T-helper 22 cell (primary cell): ENCODE measurements at places on chromosomes 16 and 17.

GRCh38 chr16:50815382-50815781 lies 73.5 kb downstream of the CYLD start:
- DNase-seq, result no peak

GRCh38 chr16:22291020-22291419 lies 6.2 kb upstream of the POLR3E start:
- no peak for DNase-seq

GRCh38 chr16:69932228-69932627 lies 18.9 kb upstream of the CLEC18A start:
- DNase-seq, result no peak

GRCh38 chr16:67796099-67796718 lies 10.2 kb downstream of the RANBP10 start:
- no peak for DNase-seq

DNA sequence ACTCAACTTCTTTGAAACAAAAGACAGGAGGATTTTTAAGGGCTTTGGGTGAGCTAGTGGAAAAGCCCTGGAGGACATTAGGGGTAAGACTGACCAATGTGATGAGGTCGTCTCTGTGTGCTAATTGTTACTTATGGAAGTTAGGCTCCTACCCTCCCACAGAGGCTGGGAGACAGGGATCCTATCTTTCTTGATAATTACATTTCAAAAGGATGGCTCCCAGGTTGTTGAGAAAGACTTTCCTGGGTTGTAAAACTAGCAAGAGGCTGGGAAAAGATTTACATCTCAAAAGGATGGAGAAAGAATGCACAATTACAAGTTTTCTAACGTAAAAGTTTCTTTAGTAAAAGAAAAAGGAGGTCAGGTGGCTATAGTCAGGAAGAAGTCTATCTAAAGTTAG lies 605.8 kb upstream of the GOT2 start:
- no peak for DNase-seq

GRCh38 chr16:86093801-86094750 lies 195.1 kb downstream of the IRF8 start:
- DNase-seq, result no peak

GRCh38 chr17:81641825-81642489 lies 5.0 kb downstream of the TSPAN10 start:
- DNase-seq, result no peak

GRCh38 chr17:2455956-2456355 lies 55.1 kb upstream of the MNT start:
- no peak for DNase-seq

DNA sequence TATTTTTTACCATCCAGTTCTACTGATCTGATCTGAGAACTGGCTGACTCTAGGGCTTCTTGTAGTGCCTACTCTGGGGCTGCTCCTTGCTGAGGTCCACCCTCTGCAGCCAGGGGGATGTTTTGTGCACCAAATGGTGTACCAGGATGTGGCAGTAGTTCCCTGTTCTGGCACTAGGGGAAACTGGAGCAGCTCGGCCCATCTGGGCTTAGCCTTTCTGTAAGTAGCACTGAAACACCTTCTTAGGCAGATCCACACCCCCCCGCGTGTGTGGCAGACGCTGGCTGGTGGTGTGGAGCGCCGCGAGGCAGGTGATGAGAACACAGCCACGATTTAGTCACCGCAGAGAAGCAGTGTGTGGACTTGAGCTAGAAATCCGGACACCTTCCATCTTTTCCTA lies 17.0 kb downstream of the DUSP14 start:
- DNase-seq, result no peak

GRCh38 chr16:52227851-52228250 lies 319.1 kb downstream of the TOX3 start:
- DNase-seq, result no peak

DNA sequence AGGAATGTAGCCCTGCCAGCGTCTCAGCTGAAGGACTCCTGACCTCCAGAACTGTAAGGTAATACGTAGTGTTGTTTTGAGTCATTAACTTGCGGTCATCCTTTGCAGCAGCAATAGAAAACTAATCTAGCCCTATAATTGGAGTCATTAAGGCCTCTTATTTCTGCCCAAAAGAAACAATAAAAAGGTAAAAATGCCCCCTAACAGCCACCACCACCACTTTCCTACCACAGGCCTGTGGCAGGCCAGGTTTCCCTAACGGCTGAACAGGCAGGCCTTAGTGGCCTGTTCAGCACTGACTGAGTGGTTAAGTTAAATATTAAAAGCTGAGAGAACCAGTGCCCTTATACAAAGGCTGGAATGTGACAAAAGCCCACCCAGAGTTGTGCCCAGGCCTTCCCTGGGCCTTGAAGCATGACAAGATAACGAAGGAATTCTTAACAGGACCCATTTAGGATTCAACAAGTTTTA lies 286.5 kb upstream of the ERCC4 start:
- no peak for DNase-seq

- DNase-seq, result no peak
These were observed 31.9 kb downstream of the ARHGAP23 start for GRCh38 chr17:38460082-38460715.

DNA sequence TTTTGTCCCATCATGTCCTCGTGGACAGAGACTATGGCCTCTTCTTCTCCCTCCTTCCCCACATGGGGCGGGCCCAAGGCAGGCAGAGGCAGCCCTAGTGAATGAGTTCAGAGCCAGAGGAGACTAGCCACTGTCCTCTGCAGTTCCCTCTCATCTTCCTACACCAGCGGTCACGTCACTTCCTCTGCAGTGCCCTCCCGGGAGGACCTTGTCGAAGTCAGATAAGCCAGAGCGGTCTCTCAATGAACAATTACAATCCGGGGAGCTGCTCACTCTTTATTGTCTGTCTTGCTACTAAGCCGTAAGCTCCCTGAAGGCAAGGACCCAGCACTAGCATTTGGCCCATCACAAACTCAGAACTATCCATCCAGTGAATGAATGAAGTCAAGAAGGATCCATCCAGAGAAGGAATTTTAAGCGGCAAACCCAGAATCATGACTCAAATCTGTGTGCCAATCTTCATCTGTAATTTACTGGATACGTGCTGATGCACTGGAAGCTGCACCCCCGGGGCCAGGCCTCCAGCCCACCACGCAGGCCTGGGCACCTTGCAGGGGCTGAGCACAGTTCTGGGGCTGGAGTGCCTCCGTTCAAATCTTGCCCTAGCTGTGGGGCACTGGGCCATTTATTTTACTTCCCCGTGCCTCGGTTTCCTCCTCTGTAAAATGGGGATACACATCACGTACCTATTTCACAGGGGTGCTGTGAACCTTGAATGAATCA lies 18.1 kb downstream of the ZNF423 start:
- no peak for DNase-seq
